ENCODE measurements at places on chromosomes 5 and 9. TPM values are rescaled to one million over a fixed set of nuclear protein-coding genes. Genes with fewer than 3 reads are reported as not detected.

DNA sequence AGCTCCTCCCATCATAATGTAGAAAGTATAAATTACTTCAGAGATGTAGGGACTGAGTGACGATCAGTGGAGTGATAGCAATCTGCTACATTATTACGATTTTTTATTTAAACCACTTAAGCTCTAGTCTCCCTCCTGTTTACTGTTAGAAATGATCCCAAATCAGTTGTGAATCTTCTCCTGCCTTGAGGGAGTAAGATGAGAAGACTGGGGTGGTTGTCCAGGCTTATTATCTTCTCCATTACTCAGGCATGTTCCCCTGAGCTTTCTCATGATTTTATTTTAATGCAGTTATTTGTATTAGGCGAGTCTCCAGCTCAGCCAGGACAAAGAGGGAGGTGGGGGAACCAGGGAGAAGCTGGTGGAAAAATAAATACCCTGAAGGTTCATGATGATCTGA, 48.2 kb upstream of the CTNNA1 start:
- no peak for DNase-seq

- DNase-seq: no peak
These were observed 49.9 kb upstream of the PPP2CA start for GRCh38 chr5:134275822-134276221.

GRCh38 chr9:26163931-26164330, 485.7 kb upstream of the TUSC1 start:
- DNase-seq: no peak

- DNase-seq: no peak
These were observed 124.8 kb upstream of the RAD23B start for GRCh38 chr9:107158321-107158720.

DNA sequence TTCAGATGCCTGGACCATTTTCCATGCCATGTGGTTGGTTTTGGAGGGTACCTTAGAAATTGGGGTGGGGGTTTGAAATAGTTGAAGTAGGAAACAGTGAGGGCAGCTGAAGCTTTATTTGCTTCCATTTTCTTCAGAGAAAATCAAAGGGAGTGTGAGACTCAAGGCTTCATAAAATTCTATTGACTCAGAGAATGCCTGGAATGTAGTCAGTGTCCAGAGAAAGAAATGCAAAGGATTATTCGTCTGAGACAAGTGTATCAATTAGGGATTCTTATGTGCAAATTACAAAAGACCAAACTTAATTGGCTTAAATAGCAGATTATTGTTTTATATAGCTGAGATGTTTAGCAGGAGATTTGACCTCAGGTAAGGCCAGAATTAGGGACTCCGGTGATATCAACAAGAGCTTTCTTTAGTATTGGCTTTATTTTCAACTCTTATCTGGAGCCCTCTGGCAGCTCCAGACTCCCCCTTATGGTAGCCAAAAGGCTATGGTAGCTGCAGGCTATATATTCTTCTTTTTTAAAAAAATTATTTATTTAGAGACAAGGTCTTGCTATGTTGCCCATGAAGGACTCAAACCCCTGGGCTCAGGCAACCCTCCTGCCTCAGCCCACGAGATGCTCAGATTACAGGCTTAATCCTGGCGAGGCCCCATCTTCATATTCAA, 38.9 kb downstream of the PTTG1 start:
- no peak for DNase-seq

SPACA9 gene
- total RNA-seq: 3.6 TPM

DNAI1 gene
- 0.19 TPM for total RNA-seq

Measured in activated CD4-positive, alpha-beta memory T cell treated with anti-CD3 and anti-CD28 coated beads for 36 hours (primary cell).